NCI-H1048 (cell line): ENCODE measurements at places on chromosomes 3 and 15.

DNA sequence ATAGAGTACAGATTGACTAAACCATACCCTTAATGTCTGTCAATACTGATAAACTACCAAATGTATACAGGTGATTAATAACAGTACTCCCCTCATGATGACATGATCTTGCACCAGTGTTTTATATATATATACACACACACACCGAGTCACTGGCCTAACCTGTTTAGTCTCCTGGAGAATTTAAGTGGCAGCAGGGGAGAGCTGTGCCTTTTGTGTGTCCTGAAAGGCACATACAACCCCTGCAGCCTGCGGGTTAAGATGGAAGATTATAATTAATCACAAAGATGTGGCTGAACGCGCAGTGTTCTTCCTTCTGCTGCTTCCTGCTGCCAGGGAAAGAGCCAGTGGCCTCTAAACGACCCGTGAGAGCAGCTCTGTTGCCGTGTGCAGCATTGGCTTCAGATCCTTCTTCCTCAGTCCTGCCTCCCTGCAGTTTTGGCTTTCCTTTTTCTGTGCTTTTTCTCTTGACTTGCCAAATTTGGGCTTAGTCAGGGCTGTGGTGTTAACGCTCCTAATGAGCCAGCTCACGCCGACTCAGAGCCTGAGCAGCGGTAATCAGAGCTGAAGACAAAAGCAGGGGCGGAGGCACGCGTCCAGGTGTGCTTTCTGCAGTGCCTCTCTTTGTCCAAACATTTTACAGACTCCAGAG is 42.5 kb upstream of the UBE3A start:
- DNase-seq = no peak

- DNase-seq = no peak
Measured at GRCh38 chr3:101182734-101183133, 137.6 kb downstream of the IMPG2 start.

- DNase-seq = no peak
Measured at GRCh38 chr3:11776346-11776745, 70.3 kb downstream of the TAMM41 start.

- DNase-seq = no peak
Measured at GRCh38 chr3:165491487-165491886, 295.3 kb upstream of the SLITRK3 start.

DNA sequence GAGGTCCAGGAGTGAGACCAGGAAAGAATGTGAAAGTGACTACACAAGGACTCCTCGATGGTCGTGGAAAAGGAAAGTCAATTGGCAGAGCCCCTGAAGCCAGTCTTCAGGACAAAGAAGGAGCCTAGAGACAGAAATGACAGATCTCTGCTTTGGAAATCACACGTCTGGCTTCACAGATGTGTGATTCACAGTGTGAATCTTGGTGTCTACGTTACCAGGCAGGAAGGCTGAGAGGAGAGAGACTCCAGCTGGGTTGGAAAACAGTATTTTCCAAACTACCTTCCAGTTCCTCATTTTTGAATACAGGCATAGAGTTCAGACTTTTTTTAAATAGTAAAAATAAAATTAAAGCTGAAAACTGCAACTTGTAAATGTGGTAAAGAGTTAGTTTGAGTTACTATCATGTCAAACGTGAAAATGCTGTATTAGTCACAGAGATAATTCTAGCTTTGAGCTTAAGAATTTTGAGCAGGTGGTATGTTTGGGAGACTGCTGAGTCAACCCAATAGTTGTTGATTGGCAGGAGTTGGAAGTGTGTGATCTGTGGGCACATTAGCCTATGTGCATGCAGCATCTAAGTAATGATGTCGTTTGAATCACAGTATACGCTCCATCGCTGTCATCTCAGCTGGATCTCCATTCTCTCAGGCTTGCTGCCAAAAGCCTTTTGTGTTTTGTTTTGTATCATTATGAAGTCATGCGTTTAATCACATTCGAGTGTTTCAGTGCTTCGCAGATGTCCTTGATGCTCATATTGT is 6.0 kb downstream of the CCR2 start:
- DNase-seq = no peak

DNA sequence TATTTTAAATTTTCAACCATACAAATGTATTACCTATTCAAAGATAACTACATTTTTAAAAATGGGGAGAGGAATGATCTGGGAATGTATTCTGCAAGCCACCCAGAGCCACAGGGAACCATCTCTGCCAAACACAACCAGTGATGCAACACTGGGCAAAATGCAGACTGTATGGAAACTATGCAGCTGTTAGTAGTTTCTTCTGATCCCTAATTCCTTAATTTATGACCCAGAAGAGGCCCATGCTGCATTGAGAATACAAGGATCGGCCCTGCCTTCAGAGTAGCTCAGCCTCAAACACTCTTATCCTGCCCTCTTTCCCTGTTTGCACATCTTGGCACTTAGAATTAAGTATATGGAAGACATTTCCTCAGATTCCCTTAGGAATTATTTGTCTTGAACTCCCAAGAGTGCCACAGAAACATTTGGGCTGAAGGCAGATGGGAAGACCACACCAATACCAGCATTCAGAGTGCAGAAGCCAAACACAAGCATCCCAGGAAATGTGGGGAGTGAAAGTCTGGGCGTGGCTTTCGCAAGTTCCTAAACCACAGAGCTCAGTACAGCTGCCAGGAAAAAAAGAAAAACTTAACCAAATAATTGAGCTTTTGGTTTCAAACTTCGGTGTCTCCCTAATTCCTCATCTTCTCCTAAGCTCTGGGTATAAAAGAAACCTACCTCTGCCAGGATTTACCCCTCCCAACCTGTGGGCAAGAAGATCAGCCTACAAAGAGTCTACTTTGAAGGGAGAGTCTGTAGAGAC is 5.3 kb downstream of the SNUPN start:
- no peak for DNase-seq

DNA sequence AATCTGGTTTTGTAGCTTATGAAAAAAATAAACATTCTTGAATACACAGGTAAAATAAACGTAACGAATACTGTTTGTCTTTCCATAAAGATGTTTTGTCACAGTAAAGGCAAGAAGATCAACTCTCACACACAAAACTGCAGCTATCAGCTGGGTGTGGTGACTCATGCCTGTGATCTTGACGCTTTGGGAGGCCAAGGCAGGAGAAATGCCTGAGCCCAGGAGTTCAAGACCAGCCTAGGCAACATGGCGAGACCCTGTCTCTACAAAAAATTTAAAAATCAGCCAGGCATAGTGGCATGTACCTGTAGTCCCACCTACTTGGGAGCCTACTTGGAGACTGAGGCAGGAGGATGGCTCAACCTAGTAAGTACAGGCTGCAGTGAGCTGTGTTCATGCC is 39.6 kb downstream of the CBLB start:
- DNase-seq = no peak

DNA sequence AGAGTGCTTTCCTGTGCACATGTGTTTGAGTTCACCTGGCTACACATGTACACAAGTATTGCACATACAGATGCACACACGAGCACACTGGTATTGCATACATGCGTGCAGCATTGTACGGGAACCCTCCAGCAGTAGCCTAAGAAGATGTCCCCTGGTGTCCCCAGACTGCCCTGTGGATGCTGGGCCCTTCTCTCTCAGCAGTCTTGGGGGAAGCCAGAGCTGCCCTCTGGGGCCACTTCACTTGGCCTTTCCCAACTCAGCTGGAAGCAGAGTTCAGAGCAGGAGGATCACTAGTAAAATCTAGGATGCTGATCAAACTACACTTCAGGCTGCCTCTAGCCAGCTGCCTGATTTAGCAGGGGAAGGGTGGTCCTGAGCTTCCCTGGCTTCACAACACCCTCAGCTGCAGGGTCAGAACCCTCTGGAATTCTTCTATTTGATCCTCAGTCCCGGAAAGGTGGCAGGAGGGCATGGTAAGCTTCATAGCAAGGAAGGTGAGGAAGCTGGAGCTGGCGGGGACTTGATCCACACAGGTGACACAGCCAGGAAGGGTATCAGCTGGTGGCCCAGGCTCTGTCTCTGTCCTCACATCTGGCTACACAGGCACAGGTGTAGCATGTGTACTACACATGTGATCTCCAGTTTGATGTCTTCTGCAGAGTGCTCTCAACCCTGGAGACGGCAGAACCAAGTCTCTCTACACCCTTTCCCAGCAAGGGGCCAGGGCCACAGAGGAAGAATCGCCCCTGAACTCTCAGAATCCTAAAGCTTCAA is 36.5 kb downstream of the KLF15 start:
- DNase-seq = no peak

DNA sequence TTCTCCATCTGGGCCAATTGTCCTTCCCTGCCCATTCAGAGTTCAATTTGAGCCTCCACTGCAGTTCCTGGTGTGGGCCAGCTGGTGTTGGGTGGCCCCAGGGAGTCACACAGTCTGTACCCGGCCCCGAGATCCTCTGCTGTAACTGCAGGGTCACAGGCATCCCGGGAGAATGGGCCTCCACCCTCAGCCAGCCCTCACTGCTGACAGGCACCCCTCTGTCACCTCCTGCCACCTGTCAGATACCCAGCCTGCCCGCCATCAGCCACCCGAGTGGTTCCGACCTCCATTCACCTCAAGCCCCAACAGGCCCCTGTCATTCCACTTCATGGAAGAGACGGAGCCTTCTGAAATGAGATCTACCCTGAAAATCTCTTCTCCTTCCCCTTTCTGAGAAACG is 73.2 kb downstream of the ST8SIA2 start:
- no peak for DNase-seq

DNA sequence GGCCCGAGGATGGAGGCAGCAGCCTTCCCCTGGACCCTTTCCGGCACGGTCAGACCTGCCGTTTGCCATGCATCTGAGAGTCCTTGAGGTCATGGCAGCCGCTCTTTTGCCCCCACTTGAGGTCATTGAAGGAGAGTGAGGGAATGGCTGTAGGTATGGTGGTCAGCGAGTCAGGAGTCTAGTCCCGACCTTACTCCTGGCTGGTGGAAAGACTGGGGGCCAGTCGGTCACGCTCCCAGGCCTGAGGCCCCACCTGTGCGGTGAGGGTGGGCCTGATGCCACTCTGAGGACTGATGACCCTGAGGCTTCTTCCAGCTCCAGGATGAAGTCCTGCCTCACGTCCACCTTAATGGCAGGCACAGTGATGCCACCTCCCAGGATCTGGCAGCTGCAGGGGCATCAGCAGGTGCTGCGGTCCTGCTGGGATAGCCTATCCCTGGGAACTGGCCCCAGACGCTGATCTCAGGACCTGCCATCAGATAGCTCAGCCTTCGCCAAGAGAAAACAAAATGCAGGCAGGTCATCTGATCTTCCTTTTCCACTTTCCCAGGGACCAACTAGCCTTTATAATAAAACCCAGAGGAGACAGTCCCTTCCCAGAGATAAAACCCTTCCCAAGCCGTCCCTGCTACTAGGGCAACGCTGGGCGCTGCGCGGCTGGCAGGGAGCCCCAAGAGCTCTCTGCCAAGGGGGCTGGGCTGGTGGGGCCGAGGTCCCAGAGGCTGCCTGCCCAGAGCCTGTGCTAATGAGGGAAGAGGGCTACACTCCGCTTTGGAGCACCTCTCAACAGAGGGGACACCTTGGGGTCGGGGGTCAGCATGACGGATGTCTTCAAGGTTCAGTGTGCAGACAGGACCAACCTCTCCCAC is 42.2 kb downstream of the TM2D3 start:
- DNase-seq = no peak

- no peak for DNase-seq
Measured at GRCh38 chr3:100213891-100214573, 46.8 kb upstream of the TBC1D23 start.

- DNase-seq = no peak
Measured at GRCh38 chr3:79490165-79491028, 277.4 kb downstream of the ROBO1 start.

GRCh38 chr15:101004500-101004899 is 85.3 kb downstream of the LRRK1 start:
- DNase-seq = no peak

DNA sequence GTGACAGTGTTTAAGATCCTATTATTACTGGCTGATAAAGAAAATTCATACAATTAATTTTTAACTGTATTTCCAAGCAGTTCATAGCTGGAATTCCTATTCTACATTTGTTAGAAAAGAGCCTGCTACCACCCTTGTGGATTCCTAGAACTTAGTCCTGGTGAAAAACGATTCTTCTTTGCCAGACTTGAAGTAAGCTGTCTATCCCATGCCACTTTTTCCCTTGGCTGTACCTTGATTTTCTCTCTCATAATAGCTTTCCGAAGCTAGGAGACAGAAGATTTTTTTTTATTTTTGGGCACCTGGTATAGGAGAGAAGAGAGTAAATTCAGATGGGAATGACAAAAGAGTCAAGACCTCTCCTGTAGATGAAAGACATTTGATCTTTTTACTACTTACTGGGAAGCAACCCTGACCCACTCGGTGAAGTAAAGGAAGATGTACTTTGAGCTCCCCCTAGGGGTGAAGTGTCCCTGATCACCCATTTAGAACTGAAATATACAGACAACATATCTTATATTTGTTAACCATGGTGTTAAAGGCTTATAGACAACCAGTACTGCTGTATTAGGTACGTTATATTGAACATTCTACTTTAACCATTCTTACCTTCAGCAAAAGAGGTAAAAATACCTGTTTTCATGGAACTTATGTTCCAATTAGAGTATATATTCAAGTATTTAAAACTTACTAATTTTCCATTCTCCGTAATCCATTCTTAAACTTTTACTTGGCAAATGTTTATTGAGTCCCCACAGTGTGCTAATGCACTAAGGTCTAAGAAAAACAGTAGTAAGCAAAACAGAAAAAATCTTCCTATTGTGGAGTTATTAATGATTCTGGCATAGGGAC is 36.2 kb upstream of the C3orf38 start:
- peak; percentile 35 for DNase-seq

GRCh38 chr15:82570721-82571508 is 30.7 kb upstream of the RPS17 start:
- DNase-seq = no peak

DNA sequence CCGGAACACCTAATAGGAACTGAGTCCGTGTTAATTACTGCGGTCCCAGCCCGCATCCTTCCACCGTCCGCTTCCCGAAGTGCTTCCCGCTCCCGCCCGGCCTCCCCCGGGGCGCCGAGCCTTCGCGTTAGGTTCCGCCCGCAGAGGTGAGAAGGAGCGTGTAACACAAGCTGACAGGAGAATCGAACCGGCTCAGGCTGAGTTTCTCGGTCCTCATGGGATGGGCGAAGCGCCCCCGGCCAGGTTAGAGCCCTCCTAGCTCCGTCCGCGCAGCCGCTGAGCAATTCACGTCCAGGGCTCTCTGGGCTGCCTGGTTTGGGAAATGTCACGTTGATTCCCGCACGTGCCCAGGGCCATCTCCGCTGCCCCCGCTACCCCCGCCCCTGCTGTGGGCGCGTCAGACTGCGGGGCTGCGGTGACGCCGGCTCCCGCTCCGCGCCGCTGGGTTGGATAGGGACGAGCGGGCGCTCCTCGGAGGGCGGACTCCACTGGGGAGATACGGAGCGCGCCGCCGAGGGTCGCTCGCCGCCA is 954 bp downstream of the CLDN11 start:
- no peak for DNase-seq

- no peak for DNase-seq
Measured at GRCh38 chr3:169627073-169627472, 36.4 kb downstream of the MECOM start.

GRCh38 chr3:177358091-177358976 is 161.1 kb upstream of the TBL1XR1 start:
- DNase-seq = no peak

DNA sequence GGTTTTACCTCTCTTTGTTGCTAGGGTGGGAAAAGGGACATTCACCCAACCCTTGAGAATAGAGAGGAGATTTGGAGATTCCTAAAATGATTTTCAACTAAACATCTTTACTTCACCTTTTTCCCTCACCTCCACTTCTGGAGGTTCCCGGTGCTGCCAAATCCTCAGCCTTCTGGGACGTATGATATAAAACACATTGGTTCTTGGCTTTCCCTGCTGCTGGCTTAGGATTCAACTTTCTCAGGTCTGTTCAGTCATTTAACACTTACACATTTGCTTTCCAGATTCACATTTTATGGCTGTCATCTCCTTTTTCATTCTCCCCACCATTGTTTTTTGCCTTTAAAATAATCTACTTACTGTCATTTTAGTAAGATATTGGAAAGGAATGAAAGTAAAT is 106.6 kb downstream of the PIK3R4 start:
- no peak for DNase-seq
